ENCODE measurements at places on chromosomes 5 and 9. TPM values are rescaled to one million over a fixed set of nuclear protein-coding genes. Genes with fewer than 3 reads are reported as not detected.

- no peak for DNase-seq
Measured at GRCh38 chr5:122661496-122662180, 113.2 kb upstream of the SNX2 start.

DNA sequence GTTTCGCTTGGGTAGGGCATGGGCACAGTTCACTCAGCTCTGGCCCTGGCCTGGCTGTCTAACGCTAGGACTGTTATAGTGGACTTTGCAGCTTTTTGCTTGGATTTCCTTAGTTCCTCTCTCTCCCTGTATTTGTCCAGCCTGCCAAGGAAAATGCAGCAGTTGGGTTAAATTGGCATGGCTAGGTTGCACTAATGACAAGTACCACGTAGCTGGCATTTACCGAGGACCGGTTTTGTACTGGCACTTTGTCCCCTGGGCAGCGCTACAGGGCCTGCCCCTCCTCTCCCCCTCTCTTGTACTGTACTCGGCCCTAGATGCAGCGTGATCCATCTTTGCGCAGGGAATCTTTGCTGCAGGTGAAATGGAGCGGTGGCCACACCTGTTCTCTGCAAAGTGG lies 2.4 kb downstream of the WDR5 start:
- DNase-seq, result no peak

IQGAP2 gene
- total RNA-seq, result 54.6 TPM

RNF208 gene
- total RNA-seq, result 5.0 TPM

IZUMO3 gene
- not detected for total RNA-seq

FKTN gene
- total RNA-seq, result 8.0 TPM

All from activated naive CD4-positive, alpha-beta T cell treated with anti-CD3 and anti-CD28 coated beads for 36 hours (primary cell).